ENCODE measurements at places on chromosomes 3 and 15. TPM values are rescaled to one million over a fixed set of nuclear protein-coding genes. Genes with fewer than 3 reads are reported as not detected.

GRCh38 chr3:58386626-58387365, 46.8 kb downstream of the PDHB start:
- H3K36me3 ChIP-seq = no peaks in the 10 kb centered on the region
- H3K4me3 ChIP-seq = no peak overlapping the region
- no peak for DNase-seq

- H3K27me3 ChIP-seq = no peaks in the 10 kb centered on the region
- H3K4me3 ChIP-seq = no peak overlapping the region
- H3K4me1 ChIP-seq = no peaks in the 10 kb centered on the region
- no peak for DNase-seq
- no peaks in the 10 kb centered on the region for H3K36me3 ChIP-seq
Measured at GRCh38 chr15:100981086-100981485, 61.9 kb downstream of the LRRK1 start.

- no peak overlapping the region for H3K27ac ChIP-seq
- no peak for DNase-seq
- H3K27me3 ChIP-seq = no peaks in the 10 kb centered on the region
- no peaks in the 10 kb centered on the region for H3K36me3 ChIP-seq
- H3K4me1 ChIP-seq = no peaks in the 10 kb centered on the region
- H3K4me3 ChIP-seq = no peak overlapping the region
Measured at GRCh38 chr3:54309601-54310000, 187.2 kb downstream of the CACNA2D3 start.

DNA sequence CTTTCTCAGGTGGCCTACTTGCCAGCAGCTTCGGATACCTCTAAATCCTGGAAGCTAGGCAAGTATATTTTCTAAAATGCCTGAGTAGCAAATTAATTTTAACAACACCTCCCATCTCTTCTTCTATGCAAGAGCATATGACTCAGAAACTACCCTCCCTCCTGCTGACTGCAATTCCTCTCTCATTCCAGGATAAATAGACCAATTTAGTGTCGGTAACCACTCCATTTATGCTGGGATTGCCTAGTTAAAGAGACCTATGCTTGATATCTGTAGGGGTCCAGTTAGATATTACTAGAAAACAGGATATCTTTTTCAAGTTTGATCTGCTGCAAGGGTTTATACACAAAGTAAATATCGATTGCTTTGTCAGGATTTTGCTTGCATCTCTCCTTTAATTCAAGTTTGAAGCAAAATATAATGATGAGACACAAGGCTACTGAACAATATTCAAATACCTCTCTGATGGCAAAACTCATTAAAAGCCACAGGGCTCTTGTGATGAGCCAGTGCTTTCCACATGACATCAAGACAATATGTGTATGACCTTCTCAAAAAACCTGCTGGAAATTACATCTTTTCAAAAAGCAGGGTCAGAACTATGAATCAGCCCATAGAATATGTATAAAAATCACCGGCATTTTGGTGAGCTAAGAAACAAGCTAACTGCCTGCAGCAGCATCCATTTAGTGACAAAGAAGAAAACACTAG, 491.6 kb upstream of the NECTIN3 start:
- no peaks in the 10 kb centered on the region for H3K36me3 ChIP-seq
- peaks cover 44% of the 10 kb centered on the region for H3K4me1 ChIP-seq
- DNase-seq = peak; percentile 37

DNA sequence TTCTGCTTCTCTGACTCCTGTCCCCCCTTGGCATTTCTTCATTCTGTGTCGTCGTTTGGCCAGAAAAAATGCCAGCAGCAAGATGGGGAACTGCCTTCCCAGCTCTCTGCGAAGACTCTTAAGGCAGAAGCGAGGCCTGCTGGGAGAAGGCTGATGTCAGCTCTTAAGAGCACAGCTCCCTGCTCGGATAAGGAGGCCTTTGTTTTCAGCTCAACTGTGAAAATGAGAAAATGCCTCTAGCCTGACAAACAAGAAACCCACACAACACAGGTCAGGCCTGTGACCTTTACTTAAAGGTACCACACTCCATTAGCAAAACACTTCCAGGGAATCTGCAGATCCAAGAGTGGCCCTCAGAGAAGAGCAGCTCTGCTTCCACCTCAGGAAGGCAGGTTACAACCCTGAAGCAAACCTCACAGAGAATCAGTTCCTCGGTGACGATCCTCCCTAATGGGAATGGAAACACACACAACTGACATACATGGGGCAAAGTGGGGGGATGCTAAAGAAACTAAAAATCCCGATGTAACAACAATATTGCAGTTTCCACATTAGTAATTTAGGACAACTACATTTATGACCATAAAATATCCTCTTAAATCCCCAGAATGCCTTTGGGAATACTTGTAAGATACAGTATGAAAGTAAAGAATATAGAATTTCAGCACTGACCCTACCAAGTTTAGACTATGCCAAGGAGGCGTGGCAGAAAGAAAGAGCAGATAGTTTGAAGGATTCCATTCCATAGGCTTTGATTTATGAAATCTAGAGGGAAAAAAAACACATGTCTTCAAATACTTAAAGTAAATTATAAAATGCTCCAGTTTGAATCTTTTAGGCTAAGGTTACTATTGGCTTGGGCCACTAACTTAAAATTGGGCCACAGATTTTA, 52.1 kb downstream of the VGLL4 start:
- peak; percentile 50 for DNase-seq
- peaks cover 5% of the 10 kb centered on the region for H3K36me3 ChIP-seq
- H3K4me3 ChIP-seq = no peak overlapping the region
- no peak overlapping the region for H3K27ac ChIP-seq
- H3K4me1 ChIP-seq = peaks cover 10% of the 10 kb centered on the region

DNA sequence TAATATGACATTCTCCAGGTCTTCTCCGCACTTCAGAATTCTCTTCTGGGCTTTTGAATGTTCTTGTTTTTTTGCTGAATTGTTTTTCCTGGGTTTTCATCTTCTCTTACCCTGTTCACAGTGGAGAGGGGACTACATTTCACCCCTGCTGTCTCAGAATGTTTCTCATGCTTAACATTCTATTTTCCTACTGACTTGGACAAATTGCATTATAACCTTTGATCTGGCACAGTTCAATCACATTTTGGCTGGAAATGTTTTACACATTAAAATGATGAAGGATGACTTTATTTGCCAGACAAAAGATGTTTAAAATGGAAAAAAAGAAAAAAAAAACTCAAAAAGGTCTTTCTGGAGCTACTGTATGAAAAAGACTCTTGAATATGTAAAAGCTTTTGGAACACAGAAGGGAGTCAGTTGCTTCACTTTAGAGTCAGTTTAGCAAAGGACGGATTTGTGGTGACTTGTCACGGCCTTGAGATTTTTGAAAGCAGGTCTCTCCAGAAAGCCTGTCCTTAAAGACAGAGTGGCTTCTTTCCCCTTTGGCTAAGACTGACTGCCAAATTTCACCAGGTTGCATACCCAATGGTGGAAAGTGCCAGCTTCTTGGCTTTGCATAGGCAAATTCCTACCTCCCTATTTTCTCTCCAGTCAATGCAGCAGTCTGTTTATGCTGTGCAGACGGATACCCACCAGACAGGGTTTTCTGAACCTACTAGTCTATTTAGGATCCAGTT, 401.0 kb upstream of the TBL1XR1 start:
- no peak overlapping the region for H3K4me3 ChIP-seq
- no peak overlapping the region for H3K27ac ChIP-seq
- peaks cover 60% of the 10 kb centered on the region for H3K4me1 ChIP-seq

GRCh38 chr15:39198044-39199000, 382.6 kb upstream of the THBS1 start:
- peak; percentile 42 for DNase-seq
- H3K36me3 ChIP-seq = no peaks in the 10 kb centered on the region
- no peaks in the 10 kb centered on the region for H3K27me3 ChIP-seq
- peak overlapping the region; percentile 45 for H3K27ac ChIP-seq
- no peak overlapping the region for H3K4me3 ChIP-seq

DNA sequence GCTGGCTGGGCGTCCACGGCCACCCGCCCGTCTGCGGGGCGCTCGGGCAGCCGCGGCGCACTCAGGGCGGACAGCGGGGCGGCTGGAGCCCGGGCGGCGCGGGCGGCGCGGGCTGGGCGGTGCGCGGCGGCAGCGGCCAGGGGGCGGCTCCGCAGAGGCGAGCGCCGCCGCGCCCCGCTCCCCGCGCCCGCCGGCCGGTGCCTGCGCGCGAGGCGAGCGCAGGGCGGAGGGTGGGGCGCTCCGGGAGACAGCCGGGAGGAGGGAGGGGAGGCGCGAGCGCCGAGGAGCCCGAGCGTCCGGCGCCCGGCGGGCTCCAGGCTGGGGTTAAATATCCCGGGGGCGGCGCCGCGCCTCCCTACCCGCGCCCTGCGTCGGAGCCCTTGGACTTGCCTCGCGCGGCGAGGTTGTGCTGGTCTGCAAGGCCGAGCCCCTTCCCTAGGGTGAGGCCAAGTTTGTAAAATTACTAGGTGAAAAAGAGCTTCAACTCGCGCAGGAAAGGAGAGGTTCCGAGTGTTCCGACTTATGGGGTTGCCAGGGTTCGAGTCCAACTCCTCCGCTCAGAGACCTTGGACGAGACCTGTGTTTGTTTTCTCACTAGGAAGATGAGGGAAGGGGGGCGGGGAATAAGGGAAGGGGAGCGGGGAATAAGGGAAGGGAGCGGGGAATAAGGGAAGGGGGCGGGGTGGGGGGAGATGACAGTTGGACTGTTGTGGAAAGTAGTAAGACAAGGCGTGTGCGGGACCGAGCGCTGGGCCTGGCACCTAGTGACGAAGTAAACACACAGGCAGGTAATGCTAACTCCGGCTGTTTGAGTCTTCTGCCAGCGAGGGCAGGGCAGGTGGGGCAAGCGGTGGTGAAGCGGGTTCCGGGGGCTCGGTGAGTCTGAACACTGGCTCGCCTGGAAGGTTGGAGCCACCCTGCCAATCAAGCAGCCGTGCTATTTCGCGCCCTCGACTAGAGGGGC, at the start of gene TNFAIP8L3:
Gene TNFAIP8L3, minus strand, starts transcription at position 301 of the 964 bp plus-strand sequence. CDS start 311 bp downstream, outside the sequence.
- no peak for DNase-seq
- peaks cover 3% of the 10 kb centered on the region for H3K4me1 ChIP-seq
- H3K4me3 ChIP-seq = peak within 1 kb of the TSS; percentile 54

DNA sequence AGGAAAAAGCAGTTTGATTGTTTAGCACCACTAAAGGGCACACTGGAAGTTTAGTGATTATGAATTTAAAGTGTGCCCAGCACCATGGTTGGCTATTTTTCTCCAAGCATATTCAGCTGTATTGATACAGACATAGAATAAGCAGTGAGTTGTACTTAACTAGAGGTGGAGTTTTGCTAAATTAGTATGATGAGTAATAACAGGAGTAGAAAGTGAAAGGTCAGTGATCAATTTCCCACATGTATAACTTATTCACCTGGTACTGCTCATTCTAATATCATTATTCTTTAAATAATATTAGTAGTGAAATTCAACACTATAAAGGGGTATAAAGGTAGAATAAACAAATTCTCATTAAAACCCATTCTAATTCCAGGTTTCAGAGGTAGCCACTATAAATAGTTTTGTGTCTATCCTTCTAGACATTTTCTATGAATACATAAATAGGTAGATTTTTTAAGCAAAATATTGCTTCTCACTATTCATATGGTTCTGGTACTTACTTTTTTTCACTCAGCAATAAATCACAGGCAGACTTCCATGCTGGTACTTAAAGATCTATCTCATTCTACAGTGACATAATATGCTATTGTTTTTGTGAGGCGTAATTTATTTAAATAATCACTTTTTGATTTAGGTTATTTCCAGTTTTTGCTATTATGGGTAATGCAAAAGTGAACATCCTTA, 732.9 kb downstream of the VGLL3 start:
- no peaks in the 10 kb centered on the region for H3K36me3 ChIP-seq
- H3K27me3 ChIP-seq = no peaks in the 10 kb centered on the region
- no peak overlapping the region for H3K4me3 ChIP-seq
- H3K4me1 ChIP-seq = no peaks in the 10 kb centered on the region

DNA sequence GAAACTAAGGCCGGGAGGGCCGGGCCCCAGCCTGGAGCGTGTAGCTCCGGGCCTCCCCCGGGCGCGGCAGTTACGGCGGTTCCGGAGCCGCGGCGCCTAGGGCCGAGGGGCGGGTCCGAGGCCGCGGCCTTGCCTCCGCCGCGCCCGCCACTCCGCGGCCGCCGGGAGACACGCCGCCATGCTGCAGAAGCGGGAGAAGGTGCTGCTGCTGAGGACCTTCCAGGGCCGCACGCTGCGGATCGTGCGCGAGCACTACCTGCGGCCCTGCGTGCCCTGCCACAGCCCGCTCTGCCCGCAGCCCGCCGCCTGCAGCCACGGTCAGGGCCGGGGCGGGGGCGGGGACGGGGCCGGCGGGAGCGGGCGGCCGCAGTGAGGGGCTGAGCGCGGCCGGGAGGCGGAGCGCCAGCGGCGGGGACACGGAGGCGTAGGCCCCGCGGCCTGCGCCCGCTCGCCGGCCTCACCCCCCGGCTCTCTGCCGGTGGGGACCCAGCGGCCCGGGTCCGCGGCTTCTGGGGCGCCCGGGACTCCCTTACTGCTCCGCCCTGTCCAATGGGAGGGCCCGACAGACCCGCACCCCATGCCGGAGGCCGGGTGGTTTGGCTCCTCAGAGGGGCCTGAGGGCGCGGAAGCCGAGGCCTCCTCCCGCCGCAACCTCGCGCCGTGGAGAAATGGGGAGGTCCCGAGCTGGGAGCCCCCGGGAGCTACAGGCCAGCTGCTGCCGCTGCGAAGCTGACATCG, at the start of gene DIS3L:
Gene DIS3L, plus strand, starts transcription at position 150 of the 738 bp plus-strand sequence. Its CDS starts 29 bp downstream, at position 179.
- H3K27ac ChIP-seq = peak within 1 kb of the TSS; percentile 64
- peak within 1 kb of the TSS; percentile 86 for H3K4me3 ChIP-seq
- H3K4me1 ChIP-seq = peaks cover 27% of the 10 kb centered on the region
- peak; percentile 59 for DNase-seq
- H3K36me3 ChIP-seq = peaks cover 2% of the 10 kb centered on the region

DNA sequence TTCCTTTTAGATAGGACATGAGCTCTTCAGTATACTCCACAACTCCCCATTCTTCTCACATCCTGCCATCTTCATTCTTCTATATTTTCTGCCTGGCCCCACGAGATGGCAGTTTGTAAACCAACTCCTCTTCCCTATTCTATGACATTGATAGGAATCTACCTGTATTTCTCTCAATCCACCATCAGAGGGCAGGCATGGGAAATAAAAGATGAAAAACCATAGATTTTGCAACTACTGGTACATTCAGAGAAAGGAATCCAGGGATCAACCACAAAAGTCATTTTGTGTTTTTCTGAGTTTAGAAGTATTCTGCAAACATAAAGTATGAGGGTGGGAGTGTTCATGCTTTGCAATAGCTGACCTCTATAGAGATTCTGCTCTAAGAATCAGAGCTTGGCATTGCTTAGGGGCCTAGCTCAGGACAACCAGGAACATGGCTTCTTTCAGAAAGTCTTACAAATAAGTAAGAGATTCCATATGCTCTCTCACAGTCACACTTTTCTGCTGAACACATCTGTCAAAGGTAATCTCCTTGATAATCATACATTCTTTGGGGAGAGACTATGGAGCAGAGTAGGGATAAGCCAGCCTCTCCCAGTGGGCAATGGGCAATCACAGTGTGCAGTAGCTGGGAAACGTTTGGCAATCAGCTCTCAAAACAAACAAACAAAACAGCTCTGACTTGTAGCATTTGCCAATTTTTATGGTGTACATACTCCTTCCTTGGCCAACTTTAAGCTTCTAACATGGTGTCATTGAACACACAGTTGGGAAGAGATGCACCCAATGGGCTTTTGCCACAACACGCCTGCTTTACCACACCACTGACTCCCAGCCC, 43.1 kb upstream of the SLC25A36 start:
- DNase-seq = peak; percentile 65
- no peaks in the 10 kb centered on the region for H3K36me3 ChIP-seq
- no peak overlapping the region for H3K27ac ChIP-seq
- H3K27me3 ChIP-seq = 0 out of 2 replicates have a peak, but pooled peaks cover under 1% of the 10 kb centered on the region
- no peak overlapping the region for H3K4me3 ChIP-seq

The CADPS gene
- not detected for total RNA-seq

The RTP4 gene
- 0.11 TPM for total RNA-seq

The PLCB2 gene
- total RNA-seq = 1.3 TPM

The PRC1 gene
- 243 TPM for total RNA-seq

Data from PC-3 (cell line).